ENCODE measurements at places on chromosomes 13 and 19. TPM values are rescaled to one million over a fixed set of nuclear protein-coding genes. Genes with fewer than 3 reads are reported as not detected.
A peak's percentile ranks its signal among the peaks of the same experiment; 100 is the strongest.

The CLDND2 gene
- 3.1 TPM for total RNA-seq

The URAD gene
- total RNA-seq: not detected

The ZNF285 gene
- 1.4 TPM for total RNA-seq

The SOHLH2 gene
- total RNA-seq: not detected

The NCAN gene
- not detected for total RNA-seq

The RNF113B gene
- not detected for total RNA-seq

The ZNF681 gene
- 4.6 TPM for total RNA-seq

DNA sequence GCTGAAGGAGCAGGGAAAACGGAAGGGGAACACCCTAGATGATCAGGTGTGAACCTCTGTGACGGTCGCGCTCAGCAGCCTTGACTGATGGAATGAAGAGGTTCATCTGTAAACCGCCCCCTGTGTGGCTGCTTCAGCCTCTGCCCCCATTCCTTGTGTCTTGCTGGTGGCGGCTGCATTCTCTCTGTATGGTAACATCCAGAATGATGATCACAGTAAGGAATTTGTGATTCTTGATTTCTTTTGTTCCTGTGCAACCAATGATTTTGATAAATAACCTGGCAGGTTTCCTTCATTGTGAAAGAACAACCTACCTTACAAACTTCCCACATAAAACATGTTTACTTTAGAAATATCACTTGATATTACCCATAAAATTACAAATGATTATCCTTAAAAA lies 118.7 kb upstream of the MCF2L start:
- H3K27ac ChIP-seq: no peak overlapping the region
- peaks cover 42% of the 10 kb centered on the region for H3K36me3 ChIP-seq
- no peak for DNase-seq
- no peak overlapping the region for H3K4me3 ChIP-seq
- no peaks in the 10 kb centered on the region for H3K4me1 ChIP-seq
- no peaks in the 10 kb centered on the region for H3K27me3 ChIP-seq

DNA sequence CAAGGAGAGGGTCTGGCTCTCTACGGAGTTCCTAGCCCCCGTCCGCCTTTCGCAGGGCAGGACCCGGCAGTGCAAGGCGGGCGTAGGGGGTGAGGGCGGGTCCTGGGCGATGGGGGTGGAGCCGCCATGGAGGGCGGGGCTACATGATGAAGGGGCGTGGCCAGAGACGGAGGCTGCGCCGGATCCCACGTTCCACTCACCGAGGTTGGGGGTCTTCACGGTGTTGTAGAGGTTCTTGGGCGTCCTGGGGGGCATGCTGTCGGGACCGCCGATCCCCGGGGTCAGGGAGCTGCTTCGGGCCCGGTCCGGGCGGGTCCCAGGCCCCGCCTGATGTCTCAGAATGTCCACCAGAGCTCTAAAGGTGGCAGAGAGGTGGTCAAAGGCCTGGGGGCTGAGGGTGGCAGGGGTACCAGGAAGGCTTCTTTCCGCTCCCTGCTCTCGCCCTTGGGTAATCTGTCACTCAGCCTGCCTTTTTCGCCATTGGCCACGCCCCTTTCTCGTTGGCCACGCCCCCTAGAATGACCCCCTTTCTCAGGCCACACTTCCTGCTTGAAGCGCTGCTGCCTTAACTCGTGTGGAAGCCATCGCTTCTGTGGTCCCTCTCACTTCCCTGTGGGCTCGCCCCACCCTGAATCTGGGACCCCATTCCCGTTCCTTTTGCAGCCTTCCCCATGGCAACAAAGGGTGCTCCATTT lies 2.5 kb downstream of the SHISA7 start:
- H3K27me3 ChIP-seq: peaks cover 70% of the 10 kb centered on the region
- no peaks in the 10 kb centered on the region for H3K36me3 ChIP-seq
- no peak overlapping the region for H3K4me3 ChIP-seq

DNA sequence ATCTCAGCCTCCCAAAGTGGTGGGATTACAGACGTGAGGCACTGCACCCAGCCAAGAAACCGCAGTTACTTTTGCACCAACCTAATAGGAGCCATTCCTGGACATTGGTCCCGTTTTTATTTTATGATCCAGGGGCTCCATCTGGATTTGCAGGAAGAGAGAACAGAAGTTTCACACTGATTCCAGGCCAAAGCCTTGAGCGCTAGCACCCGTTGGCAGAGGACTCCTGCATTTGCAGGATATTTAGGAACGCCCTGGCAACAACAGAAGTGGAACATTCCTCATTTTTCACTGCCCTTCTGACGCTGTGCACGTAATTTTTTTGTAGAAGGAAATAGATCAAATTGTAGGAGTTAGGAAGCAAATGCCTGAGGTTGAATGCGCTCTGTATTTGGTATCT lies 11.7 kb upstream of the SULT2A1 start:
- no peaks in the 10 kb centered on the region for H3K36me3 ChIP-seq
- peaks cover 11% of the 10 kb centered on the region for H3K27me3 ChIP-seq
- H3K4me1 ChIP-seq: no peaks in the 10 kb centered on the region
- DNase-seq: no peak
- H3K27ac ChIP-seq: no peak overlapping the region

- no peak overlapping the region for H3K27ac ChIP-seq
- H3K36me3 ChIP-seq: peaks cover 29% of the 10 kb centered on the region
- H3K4me1 ChIP-seq: peaks cover 22% of the 10 kb centered on the region
- no peak for DNase-seq
Measured at GRCh38 chr13:48437371-48437770, 24.5 kb upstream of the LPAR6 start.

DNA sequence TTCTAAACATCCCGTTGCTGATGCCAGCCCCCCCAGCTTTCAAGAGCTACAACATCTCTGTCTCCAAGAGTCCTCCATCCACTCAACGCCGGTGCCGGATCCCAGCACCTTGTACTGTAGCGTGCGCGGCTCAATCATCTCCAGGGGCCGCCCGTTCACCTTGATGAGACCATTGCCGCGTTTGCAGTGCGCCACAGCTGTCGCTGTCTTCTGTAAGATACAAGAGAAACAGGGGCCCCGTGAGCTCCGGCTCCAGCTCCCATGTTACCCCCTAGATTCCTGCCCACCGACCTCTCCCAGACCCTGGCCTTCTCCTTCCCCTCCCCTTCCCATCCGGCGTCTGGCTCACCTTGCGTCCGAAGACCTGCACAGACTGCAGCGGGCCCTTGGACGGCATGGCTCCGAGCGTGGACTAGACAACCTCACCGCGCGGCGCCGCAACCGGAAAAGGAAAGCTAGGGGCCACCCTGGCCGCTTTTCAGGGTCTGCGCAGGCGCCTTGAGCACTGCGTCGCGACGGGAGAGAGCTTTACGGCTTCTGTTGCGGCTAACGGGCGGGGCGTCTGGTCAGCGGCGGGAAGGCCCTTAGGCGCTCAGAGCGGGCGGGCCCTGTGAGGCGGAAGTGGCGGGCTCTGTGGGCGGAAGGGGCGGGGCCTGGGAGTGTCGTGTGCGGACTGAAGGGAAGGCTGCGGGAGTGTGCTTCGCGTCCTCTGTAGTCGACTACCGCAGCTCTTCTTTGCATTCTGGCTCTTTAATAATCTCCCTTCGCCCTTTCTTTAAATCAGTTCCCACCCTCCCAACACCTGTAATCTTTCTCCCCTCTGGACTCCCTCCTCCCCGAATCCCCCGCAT lies at the start of gene RPS16:
Gene RPS16, minus strand, starts transcription at position 451 of the 851 bp plus-strand sequence. Its CDS starts 54 bp downstream, at position 397.
- peaks cover 55% of the 10 kb centered on the region for H3K4me1 ChIP-seq
- peaks cover 3% of the 10 kb centered on the region for H3K27me3 ChIP-seq
- H3K27ac ChIP-seq: peak within 1 kb of the TSS; percentile 97
- H3K4me3 ChIP-seq: peak within 1 kb of the TSS; percentile 98

DNA sequence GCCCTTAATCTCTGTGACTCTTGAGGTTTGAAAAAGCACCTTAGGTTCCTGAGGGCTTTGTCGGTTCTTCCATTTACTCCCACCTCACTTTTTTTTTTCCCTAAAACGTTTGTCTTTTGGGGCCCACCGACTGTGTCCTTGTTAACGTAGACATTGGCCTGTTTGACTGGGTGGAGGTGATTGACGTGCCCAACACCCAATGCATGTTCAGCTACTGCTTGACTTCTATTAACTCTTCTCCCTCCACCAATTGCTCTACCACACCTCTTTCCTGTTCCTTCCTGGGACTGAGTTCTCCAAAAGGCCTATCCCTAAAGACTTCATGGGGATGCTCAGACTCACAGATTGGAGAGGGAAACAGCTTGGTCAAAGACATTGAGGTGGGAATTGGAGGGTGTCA lies 17.3 kb downstream of the CKM start:
- no peak overlapping the region for H3K4me3 ChIP-seq
- no peak for DNase-seq
- no peaks in the 10 kb centered on the region for H3K27me3 ChIP-seq
- H3K27ac ChIP-seq: no peak overlapping the region

DNA sequence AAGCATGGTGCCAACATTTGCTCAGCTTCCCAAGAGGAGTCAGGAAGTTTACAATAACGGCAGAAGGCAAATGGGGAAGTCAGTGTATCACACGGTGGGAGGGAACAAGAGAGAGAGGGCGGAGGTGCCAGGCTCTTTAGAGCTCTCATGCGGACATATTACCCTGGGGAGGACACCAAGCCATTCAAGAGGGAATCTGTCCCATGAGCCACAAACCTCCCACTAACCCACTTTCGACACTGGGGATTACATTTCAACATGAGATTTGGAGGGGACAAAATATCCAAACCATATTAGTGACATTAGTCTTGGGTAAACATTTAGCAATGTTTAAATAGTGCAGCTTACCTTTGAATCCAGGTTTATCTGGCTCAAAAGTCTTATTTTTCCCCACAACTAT lies 69.9 kb downstream of the SLAIN1 start:
- H3K27ac ChIP-seq: no peak overlapping the region
- no peak overlapping the region for H3K4me3 ChIP-seq
- no peaks in the 10 kb centered on the region for H3K27me3 ChIP-seq
- H3K4me1 ChIP-seq: no peaks in the 10 kb centered on the region
- no peak for DNase-seq

DNA sequence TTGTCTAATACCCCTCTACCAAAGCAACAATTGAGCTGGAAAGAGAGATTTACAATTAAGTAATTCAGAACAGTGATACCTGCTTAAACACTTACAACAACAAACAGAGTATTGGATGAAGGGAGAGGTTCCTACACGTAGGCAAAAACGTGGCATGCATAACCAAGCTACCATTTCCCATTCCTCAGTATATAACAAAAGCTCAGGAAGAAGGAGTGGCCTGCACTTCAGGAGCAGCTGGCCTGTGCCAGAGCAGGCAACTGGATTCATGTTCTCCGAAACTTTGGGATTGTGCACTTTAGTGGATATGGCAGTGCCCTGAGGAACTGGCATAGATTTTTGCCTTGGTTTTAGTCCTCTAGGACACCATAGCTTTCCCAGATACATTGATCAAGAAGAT lies 630.2 kb upstream of the PCDH9 start:
- no peaks in the 10 kb centered on the region for H3K36me3 ChIP-seq
- H3K4me3 ChIP-seq: no peak overlapping the region
- H3K27ac ChIP-seq: no peak overlapping the region
- DNase-seq: no peak

DNA sequence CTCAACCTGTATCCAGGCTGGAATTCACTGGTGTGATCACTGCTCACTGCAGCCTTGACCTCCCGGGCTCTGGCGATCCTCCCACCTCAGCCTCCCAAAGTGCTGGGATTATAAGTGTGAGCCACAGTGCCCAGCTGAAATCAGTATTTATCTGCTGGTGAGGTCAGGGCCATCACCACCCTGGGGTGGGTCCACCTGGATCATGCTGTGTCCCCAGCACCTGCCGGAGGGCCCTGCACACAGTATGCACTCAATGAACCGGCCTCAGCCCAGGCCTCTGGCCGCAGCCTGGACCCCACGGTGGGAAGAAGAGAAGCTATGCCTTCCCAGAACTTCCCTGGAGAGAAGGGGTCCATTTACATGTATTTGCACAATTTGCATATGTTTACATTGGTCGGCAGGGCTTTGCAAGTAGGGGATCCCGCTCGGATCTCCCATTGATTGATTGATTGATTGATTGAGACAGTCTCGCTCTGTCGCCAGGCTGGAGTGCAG lies 2.6 kb upstream of the SLC5A5 start:
- H3K4me3 ChIP-seq: no peak overlapping the region
- no peak for DNase-seq
- no peaks in the 10 kb centered on the region for H3K27me3 ChIP-seq
- peaks cover 21% of the 10 kb centered on the region for H3K4me1 ChIP-seq

- DNase-seq: no peak
- H3K4me1 ChIP-seq: peaks cover 8% of the 10 kb centered on the region
- H3K4me3 ChIP-seq: no peak overlapping the region
Measured at GRCh38 chr19:6095760-6096159, 14.5 kb downstream of the RFX2 start.

GRCh38 chr13:87671753-87672605 lies 808 bp downstream of the SLITRK5 start:
- H3K4me3 ChIP-seq: peak overlapping the region; percentile 55
- H3K27me3 ChIP-seq: peaks cover 50% of the 10 kb centered on the region
- H3K4me1 ChIP-seq: peaks cover 17% of the 10 kb centered on the region
- H3K27ac ChIP-seq: no peak overlapping the region

DNA sequence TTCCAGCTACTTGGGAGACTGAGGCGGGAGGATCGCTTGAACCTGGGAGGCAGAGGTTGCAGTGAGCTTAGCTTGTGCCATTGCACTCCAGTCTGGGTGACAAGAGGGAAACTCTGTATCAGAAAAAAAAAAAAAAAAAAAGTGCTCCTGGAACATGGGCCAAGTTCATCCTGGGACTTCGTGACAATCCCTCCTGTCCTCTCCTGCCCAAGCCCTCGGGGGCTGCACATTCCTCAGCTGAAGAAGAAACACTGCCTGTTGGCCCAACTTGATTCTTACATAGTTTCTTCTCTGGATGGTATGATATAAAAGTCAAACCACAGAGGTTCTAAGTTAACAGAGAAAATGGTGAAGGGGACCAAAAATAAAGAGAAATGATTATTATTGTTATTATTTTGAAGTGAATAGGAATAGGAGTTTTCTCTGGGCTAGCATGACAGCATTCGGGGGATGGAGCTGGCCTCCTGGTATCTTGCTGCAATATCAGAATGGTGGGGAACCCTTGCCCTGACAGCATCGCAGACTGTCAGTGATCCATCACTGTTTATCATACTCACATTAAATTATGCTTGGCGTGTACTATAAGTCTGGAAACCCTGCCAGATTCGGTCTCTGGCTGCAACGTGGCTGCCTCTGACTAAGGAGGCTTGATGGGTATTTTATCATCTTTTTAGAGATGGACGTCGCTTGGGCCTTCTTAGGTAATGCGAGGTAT lies 113.7 kb upstream of the OXGR1 start:
- H3K27ac ChIP-seq: no peak overlapping the region
- H3K36me3 ChIP-seq: no peaks in the 10 kb centered on the region
- H3K4me3 ChIP-seq: no peak overlapping the region
- peaks cover 11% of the 10 kb centered on the region for H3K27me3 ChIP-seq
- no peak for DNase-seq

All from activated CD4-positive, alpha-beta T cell treated with anti-CD3 and anti-CD28 coated beads, Interleukin-2, amount 10 ng/mL, durations not matched to agents 7 days and 5 days (primary cell).